Progenitor cell of endocrine pancreas (in vitro differentiated cells): ENCODE measurements at places on chromosomes 4 and X.

GRCh38 chr4:87014284-87014782, 79.5 kb downstream of the AFF1 start:
- no peak for DNase-seq

GRCh38 chr4:3267576-3268394, 18.8 kb downstream of the MSANTD1 start:
- peak; percentile 6 for DNase-seq

DNA sequence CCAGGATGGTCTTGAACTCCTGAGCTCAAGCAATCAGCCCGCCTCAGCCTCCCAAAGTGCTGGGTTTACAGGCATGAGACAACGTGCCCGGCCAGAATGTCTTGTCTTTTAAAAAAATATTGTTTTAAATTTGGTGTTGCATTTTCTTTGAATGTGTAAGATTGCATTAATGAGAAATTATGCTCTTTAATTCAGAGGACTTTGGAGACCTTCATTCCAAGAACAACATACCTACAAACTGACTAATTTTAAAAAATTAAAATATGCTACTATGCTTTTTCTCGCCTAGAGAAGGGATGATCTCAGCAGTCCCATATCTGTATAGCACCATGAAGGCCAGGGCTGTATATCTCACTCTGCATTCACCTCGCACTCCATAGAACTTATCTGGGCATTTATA, 204.3 kb upstream of the SLC7A11 start:
- DNase-seq, result no peak

DNA sequence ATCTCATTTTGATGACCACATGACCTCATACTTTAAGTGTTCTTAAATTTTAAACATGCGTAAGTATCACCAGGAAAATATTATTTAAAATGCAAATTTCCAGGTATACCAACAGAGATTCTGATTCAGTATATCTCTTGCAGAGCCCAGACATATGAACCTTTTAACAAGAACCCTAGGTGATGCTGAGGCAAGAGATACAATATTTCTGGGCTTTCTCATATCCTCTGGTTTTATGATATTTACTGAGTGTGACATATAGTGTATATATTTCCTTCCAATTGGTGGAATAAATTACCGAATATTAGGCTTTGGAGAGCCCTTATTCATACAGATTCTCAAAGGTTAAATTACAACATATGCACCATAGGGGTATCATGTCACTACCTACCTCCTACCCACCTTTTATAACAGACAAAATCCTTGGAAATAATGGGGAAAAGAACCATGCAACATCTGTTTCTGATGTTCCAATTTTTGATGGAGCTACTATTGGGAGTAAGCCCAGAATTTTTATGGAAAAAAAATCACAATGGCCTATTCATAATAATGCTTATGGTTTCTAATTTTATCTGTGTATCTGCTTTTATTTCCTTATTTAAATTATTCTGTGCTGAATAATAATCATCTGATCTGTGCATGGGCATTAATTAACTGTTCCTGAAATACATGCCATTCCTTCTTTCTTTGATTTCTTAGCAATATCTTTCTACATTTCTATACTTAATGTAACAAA, 27.1 kb downstream of the KCTD8 start:
- no peak for DNase-seq

GRCh38 chrX:115535421-115535820, 25.6 kb upstream of the PLS3 start:
- DNase-seq, result no peak

DNA sequence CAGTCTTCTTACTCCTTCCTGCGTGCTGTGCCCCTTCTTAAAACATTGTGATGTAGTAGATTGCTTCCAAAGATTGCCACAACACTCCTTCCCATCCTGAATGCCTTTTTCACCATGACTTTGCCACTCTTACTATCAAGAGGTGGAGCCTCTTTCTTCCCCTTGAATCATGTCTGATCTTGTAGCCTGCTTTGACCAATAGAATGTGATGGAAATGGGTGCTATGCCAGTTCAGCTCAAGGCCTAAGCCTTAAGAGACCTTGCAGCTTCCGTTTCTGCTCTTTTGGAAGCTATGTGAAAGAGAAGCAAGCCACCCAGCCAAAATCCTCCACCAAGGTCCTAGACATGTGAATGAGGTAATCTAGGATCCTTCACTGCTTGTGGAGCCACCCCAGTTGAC, 31.6 kb upstream of the RP2 start:
- no peak for DNase-seq

DNA sequence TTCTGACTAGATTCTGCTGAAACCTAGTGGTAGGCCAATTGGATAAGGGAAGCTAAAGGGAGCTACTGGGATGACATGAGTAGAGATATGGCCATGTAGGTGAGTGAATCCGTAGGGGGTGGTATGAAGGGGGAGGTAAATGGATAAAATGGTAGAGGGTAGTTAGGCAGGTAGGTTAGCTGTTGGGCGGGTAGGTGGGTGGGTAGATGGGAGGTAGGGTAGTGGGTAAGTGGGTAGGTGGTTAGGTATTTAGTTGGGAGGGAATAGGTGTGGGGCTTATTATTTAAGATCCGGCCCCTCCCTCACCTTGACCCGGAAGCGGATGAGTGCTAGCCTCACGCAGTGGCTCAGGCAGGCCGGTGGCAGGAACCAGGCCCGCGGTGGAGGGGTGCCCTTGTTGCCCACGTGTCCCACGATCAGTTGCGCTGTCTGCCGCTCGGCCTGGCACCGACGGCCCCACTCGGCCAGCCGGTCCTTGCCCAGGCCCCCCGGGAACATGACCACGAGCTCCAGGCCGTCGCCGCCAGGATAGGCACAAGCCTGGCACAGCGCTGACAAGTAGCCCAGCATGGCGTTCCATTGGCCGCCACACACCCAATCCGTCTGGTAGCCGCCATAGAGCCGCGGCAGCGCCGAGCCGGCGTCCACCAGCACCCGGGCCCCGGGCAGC, 725 bp downstream of the FAM120C start:
- no peak for DNase-seq

GRCh38 chrX:116873671-116874070, 410.9 kb upstream of the CT83 start:
- DNase-seq, result no peak

GRCh38 chr4:181278941-181279340, 964.3 kb upstream of the TENM3 start:
- no peak for DNase-seq

GRCh38 chr4:88697588-88698329, at the start of gene NAP1L5:
TSS of gene NAP1L5 (minus strand) at chr4:88697829. CDS start at chr4:88697754, 75 bp downstream.
- peak; percentile 17 for DNase-seq

GRCh38 chr4:41613821-41614220, 75.9 kb downstream of the LIMCH1 start:
- no peak for DNase-seq

DNA sequence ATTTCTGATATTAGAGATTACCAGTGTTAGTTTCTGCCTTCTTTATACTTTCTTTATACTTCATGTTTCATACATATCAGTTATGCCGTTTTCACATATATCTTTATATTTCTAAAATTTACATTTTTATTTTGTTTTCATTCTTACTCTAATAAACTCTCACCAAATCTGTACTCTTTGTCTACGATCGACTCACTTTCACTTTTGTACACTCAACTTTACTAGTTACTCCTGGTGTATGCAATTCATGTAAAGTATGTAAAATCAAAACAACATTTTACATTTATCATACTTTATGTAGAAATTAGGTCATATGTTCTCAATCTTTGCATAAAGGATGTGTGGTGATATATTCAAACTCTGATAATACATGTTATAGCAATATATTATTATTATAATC, 59.9 kb downstream of the UGT2A3 start:
- no peak for DNase-seq

DNA sequence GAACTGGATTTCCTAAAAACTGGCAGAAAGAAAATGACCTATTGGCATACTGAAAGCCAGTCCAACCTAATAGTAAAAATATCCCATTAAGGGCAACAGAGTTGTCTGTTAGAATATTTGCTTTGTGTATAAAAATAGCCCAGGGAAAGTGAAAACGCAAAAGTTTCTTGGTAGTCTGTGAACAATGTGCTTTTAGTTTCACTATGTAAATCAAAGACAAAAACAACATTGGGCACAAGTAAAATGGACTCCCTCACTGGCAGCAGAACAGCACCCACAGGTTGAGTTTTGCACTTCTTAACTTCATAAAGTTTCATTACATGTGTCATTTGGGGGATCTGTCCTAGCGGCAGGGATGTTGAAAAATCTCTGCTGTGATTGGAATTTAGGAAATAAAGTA, 4.3 kb upstream of the FGG start:
- DNase-seq, result no peak

- DNase-seq, result no peak
Measured at GRCh38 chrX:109844986-109845385, 111.9 kb upstream of the ACSL4 start.

GRCh38 chr4:79241846-79242245, 84.0 kb downstream of the NAA11 start:
- no peak for DNase-seq

GRCh38 chrX:50648156-50648555, 165.8 kb downstream of the SHROOM4 start:
- no peak for DNase-seq

DNA sequence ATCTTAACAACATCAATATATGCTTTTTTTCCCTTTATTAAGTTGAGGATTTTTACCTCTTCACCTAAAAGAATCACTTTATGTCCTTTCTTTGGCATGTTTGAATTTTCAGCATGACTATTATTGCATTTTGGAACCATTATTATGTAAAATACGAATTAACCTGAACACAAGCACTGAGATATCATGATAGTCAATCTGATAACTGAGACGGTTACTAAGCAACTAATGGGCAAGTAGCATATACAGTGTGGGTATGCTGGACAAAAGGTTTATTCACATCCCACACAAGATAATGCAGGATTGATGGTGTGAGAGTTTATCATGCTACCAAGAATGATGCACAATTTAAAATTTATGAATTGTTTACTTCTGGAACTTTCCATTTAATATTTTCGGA, 24.6 kb upstream of the GLRA3 start:
- no peak for DNase-seq

DNA sequence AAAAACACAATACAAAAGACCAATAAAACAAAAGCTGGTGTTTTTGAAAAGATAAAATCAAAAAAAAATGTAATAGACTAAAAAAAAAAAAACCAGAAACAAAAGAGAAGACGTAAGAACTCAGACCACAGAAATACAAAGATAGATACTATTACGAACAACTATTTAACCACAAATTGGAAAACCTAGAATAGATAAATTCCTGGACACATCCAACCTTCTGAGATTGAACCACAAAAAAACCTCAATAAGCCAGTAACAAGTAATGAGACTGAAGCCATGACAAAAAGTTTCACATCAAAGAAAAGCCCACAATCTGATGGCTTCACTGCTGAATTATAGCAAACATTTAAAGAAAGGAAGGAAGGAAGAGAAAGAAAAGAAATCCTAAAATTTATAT, 16.2 kb downstream of the RCHY1 start:
- no peak for DNase-seq

GRCh38 chrX:357035-357692, 29.5 kb downstream of the PPP2R3B start:
- DNase-seq, result no peak

- no peak for DNase-seq
Measured at GRCh38 chr4:168604496-168605373, 107.9 kb downstream of the PALLD start.

GRCh38 chrX:147779173-147779572, 132.5 kb upstream of the FMR1 start:
- DNase-seq, result no peak

GRCh38 chrX:70525733-70526132, 81.1 kb downstream of the DLG3 start:
- peak; percentile 25 for DNase-seq

DNA sequence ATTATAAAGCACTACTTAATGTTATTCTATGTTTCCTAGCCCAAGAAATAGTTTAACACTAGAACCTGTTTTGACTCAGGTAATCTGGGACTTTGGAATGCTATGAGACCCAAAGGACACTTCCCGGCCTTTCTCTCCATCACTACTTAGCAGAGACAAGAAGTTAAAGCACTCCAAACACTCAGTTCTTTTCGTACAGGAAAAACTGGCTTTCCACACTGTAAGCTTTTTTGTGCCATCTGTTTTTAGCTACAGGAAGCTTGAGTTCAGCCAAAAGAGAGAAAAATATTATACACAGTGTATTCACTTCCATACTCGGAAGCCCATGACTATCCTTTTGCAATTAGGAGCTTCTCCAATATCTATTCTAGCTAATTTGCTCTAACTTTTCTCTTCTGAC, 7.9 kb upstream of the FGF13 start:
- DNase-seq, result no peak

- no peak for DNase-seq
Measured at GRCh38 chr4:14309431-14309830, 681.9 kb upstream of the BOD1L1 start.

DNA sequence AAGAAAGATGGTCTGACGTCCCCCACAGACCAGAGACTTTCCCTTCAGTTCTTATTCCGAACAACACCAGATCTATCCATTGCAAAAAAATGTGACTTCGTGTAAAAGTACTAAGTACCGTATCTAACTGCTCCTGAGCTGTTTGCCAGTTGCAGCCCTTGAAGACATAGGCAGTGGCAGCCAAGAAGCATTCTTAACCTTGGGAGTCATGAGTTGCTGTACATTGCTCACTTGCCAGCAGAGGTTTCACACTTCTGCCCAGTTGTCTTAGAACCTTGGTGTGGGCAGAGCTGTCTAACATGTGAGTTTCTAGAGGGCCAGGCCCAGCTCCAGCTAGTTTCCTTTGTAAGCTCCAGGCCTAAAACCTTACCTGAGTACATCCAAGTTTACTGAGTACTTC, 10.5 kb upstream of the CHRDL1 start:
- no peak for DNase-seq

- DNase-seq, result no peak
Measured at GRCh38 chrX:49260221-49260985, 4.1 kb downstream of the FOXP3 start.

- no peak for DNase-seq
Measured at GRCh38 chrX:139736151-139736550, 28.2 kb upstream of the MCF2 start.

- DNase-seq, result no peak
Measured at GRCh38 chr4:61273233-61273632, 73.1 kb downstream of the ADGRL3 start.

GRCh38 chr4:88522702-88523324, 763 bp downstream of the PYURF start:
- DNase-seq, result no peak

- no peak for DNase-seq
Measured at GRCh38 chr4:33226133-33226532, 2506.0 kb downstream of the PCDH7 start.

DNA sequence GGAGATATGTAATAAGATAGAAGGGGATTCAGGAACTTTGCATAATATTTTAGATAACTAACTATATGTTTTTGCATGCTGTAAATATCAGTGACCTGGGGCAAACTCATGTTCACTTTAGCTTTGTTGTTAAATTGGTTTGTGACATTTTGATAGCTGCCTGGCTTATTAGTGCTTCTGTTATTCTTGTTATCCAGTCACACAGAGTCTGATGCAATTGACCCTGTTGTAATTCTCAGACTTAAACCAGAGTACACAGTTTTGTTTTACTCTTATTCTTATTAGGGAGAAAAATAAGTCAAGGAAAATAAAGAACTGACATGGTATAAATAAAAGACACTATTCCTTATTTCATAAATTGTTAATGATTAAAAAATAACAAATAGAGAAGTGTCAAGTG, 516.7 kb upstream of the SLIT2 start:
- no peak for DNase-seq

- no peak for DNase-seq
Measured at GRCh38 chr4:957231-957580, 16.2 kb downstream of the DGKQ start.
